ENCODE measurements at places on chromosomes 11 and 22.

- no peak for DNase-seq
These were observed 246.9 kb downstream of the CADM1 start for GRCh38 chr11:115257270-115257669.

GRCh38 chr11:67699521-67699920, 25.1 kb upstream of the ALDH3B2 start:
- no peak for DNase-seq

GRCh38 chr11:64210301-64211020, 3.9 kb downstream of the FERMT3 start:
- DNase-seq, result no peak

DNA sequence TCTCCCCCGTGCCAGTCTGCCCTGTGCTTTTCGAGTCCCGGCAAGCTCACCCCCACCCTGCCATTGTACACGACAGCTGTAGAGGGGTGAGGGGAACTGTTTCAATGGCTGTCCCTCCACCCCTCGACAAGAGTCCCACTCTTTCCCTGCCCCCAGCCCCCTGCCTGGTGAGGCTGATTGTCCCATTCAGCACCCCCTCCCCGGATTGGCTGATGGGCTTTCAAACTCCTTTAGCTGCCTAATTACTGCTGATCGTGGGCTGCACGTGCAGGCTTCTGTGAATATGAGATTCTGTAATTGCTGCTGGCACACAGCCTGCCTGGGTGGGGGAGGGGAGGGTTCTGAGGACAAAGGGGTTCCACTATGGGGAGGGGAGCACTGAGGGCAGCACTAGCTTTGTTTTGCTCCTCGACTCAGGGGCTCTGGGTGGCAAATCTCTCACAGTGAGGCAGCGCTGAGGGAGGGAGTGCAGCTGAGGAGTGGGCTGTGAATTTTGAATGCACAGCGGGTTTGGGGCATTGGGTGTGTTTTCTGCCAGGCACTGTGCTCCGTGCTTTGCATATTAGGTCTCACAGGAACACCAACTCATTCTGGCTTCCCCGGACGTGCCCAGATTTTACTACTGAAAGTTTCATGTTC, 42.6 kb upstream of the ACCSL start:
- DNase-seq, result no peak

DNA sequence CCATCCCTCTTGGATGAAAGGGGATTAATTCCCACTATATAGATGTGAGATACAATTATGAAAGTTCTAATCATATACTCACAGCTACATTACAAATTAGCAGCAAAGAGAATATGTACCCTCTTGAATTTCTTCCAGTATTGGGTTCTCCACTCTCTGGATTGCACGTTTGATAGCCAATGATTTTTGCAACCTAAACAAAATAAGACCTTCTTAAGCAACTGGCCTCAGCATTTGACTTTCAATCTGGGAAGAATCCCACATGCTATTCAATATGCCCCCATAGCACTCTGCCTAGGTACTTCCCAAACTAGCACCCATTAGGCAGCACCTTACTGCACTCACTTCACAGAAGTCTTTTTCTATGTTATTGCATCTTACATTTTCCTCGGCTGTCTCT, 55.8 kb downstream of the ETS1 start:
- DNase-seq, result no peak

DNA sequence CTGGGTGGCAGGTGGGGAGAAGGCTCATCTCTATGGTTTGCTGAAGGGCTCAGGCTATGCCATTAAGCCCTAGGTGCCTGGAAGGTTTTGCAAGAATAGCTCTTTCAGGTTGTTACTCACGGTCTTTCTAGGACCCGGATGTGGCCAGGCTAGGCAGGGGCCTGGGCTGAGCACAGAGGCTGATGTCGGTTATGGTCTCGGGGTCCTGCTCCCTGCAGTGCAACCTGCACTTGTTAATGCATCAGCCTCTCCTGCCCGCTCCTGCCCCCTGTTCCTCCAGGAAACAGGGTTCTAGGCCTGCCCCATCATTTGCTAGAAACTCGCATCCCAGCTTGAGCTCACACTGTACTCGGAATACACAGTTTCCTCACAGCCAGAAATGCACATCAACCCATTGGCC, 79.1 kb upstream of the SLC22A12 start:
- no peak for DNase-seq

- DNase-seq, result no peak
These were observed 17.7 kb upstream of the ADORA2A start for GRCh38 chr22:24409707-24410106.

DNA sequence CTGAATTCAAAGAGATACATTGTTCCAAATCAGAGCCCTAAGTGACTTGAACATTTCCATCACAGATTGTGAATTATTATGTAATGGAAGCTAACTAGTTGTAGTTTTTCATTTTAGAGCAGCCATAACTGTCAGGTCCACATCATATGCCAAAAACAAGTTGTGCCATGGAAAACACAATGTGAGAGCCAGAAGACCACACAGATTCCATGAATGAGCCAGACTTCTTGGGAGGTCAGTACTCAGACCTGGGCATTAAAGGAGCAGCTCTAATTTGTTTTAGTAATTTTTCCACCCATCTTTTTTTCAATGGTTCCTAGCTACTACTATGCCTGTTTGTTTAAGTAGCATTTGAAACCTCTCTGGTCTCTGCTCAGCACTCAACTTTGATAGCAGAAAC, 279.4 kb downstream of the FAT3 start:
- no peak for DNase-seq

GRCh38 chr22:32809786-32810554, 8.5 kb downstream of the TIMP3 start:
- DNase-seq, result no peak

GRCh38 chr11:15473954-15474837, 359.5 kb downstream of the INSC start:
- no peak for DNase-seq

DNA sequence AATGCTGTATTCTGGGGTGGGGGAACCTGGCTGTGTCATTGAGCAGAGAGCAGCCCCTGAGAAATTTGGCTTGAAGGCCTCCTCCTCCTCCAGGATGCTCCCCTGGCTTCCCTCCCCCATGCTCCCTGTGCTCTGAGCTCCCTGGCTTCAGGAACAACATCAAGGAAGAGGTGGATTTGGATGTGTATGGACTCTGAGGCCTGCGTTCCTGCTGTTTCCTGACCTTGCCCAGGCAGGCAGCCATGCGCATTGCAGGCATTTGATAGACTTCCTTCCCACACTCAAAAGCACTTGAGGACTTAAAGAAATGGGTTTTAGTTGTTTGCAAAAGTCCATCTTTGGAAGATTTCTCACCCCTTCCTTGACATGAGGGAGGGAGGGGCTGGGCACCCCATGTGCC, 1317.1 kb downstream of the BRD1 start:
- DNase-seq, result no peak

DNA sequence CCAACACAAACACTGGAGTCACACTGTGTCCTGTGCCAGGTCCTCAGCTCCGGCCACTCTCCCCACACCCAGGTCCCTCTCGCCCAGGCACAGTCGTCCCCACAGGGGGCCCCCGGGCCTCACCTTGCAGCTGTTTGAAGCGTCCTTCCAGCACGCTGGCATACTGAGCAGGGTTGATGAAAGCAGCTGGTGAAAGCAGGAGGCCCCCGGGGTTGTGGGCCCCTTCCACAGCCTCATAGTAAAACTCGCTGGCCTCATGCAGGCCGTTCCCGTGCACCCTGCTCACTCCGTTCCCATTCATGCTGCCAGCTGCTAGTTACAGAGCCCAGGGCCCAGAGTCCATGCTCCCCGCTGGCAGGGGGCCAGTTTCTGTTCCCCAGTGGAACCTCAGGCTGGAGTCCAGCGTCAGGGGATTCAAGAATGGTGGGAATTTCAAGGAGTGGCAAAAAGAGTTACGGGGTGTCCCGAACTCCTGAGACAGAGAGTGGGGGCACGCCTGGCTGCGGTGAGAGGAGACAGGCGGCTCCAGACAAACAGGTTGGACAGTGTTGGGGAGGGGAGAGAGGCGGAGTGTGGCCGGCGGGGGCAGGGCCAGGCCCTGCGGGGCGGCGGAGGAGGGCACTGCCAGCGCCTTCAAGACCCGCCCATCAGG, 10.6 kb downstream of the SPTBN2 start:
- no peak for DNase-seq

GRCh38 chr11:66324664-66325063, 7.8 kb upstream of the CD248 start:
- peak; percentile 82 for DNase-seq

DNA sequence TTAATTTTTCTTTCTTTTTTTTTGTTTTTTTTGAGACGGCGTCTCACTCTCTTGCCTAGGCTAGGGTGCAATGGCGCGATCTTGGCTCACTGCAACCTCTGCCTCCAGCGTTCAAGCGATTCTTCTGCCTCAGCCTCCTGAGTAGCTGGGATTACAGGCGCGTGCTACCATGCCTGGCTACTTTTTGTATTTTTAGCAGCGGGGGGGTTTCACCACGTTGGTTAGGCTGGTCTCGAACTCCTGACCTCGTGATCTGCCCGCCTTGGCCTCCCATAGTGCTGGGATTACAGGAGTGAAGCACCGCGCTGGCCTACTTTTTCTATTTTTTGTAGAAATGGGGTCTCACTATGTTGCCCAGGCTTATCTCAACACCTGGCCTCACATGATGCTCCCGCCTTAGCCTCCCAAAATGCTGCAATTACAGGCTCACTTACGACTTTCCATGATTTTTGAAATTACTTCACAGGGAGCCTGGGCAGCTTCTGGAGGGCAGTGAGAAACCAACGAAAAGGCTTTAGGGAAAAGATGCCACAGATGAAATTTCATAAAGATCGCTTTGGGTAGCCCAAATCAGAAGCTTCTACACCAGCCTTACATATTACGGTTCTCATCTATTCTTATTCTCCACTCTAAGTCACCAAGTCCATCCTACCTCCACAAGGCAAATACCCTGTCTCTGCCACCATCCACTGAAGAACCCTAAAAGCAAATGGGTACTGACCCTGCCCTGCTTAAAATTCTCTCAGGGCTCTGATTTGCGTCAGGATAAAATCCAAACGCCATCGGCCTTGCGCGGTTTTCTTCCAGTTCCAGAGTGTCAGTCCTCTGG, 866 bp upstream of the RRM1 start:
- no peak for DNase-seq

GRCh38 chr11:45590743-45591142, 74.7 kb downstream of the CHST1 start:
- peak; percentile 37 for DNase-seq

DNA sequence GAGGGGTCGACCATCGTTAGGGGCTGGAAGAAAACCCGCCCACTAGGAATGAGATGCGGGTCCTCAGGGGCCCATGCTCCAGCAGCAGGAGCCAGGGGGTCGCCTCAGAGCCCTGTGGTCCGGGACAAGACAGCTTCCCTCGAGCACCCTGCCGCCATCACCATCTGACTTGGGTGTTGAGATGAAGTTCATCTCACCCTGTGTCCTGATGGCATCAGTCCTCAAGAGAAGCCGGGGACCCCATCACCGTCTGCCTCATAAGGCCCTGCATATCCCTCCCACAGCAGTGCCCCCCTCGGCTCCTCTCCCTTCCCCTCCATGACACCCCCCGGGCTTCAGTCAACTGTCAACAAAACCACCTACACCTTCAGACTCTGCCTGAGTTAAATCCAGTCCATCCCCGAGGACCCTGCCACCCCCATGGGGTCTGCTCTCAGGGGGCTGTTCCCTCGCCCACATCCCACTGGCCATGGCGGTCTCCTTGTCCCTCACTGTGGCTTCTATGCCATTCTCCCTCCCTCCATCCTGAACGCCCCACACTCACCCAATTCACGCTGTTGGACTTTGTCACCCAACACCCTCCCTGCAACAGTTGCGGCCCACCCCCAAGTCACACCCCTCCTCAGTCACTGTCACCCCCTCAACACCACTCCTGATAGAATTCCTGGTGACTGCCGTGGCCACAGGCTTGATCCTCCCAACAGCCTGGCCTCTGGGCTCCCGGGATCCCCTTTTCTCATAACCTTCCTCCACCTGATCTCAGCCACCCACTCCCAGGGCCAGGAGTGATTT, 87.7 kb upstream of the RTL6 start:
- no peak for DNase-seq

DNA sequence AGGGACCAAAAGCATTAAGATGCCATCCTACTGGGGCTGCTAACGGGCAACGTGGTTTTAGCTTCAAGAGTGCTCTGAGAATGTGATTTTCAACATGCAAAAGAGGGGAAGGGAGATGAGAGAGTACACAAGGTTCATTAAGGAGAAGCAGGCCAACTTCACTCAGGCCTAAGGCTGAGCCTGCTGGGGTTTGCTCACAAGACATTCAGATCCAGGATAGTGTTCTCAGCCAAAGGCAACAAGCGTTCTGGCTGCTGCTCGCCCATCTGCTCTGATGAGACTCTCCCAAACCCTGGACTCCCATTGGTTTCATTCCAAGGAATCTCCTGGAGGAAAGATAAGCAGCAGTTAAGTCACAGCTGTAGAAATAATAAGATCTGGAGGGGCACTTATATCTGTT, 23.6 kb upstream of the UPB1 start:
- peak; percentile 81 for DNase-seq

- DNase-seq, result no peak
These were observed 2.2 kb upstream of the RANBP1 start for GRCh38 chr22:20113551-20114310.

- no peak for DNase-seq
These were observed 18.1 kb upstream of the RDX start for GRCh38 chr11:110314366-110315095.

GRCh38 chr11:17686231-17686980, 33.0 kb upstream of the MYOD1 start:
- no peak for DNase-seq

DNA sequence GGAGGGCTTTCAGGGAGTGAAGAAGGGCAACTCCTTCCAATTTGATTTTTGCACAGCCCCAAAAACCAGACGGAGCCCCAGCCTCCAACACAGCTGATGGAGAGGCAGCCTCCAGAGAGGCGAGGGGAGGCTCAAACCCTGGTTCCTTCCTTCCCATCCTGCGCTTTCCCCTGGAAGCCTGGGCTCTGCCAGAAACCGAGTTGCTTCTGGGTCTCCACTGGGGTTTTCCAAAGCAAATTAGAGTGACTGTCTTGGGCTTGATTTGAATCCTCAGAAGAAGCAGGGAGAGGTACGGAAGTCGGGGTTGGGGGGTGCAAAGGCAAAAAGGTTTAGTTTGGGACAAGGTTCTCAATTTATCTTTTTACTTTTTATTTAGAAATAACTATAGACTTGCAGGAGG, 129.2 kb downstream of the MPPED1 start:
- no peak for DNase-seq

DNA sequence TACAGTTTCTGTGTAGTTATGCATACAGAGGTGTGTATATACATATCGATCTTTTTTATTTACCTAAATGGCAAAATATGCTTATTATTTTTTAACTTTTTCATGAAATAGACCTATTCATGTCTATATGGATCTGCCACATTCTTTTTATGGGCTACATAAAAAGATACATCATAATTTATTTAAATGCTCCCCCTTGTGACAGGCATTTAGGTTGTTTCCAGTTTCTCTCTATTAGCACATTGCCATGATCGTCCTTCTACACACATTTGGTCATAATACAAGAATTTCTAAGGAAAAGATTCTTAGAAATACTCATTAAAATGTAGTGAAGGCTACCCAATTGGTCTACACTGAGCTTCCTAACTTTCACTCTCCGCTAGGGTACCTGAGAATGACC, 1067.4 kb downstream of the OPCML start:
- peak; percentile 31 for DNase-seq

Data from fibroblast of skin of scalp (primary cell).